ENCODE measurements at places on chromosomes 1 and 21.

DNA sequence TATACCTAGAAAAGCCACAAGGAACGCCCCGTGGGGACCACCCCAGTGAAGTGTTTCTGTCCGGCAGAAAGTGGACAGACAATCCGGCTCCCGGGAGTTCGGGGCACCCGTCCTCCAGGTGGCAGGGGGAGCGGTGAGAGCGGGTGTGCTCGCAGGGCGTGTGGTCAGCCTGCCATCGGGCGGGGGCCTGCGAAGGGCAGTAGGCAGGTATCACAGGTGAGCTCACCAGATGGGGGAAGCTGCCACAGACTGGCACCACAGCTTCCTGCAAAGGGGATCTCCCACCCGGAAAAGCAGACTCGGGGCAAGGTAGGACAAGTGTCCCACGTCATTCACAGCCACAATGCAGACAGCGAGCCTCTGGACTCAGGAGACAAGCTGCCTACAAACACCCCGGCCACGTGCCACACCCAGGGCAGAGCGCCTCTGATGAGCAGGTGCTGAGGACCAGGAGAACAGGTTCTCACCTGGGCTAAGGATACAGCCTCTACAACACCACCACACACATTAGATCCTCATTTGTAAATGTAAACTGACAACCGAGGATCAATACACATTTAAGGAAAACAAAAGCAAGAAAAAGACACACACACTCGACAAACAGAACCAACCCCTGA is 36.4 kb downstream of the VPS26C start:
- no peak for DNase-seq

GRCh38 chr1:11967028-11967547 is 13.2 kb upstream of the MFN2 start:
- DNase-seq = peak; percentile 64

- DNase-seq = no peak
Measured at GRCh38 chr1:72324451-72324850, 42.1 kb upstream of the NEGR1 start.

GRCh38 chr1:7224644-7225043 is 439.4 kb downstream of the CAMTA1 start:
- peak; percentile 84 for DNase-seq

- no peak for DNase-seq
Measured at GRCh38 chr1:119147661-119148090, 7.2 kb upstream of the WARS2 start.

DNA sequence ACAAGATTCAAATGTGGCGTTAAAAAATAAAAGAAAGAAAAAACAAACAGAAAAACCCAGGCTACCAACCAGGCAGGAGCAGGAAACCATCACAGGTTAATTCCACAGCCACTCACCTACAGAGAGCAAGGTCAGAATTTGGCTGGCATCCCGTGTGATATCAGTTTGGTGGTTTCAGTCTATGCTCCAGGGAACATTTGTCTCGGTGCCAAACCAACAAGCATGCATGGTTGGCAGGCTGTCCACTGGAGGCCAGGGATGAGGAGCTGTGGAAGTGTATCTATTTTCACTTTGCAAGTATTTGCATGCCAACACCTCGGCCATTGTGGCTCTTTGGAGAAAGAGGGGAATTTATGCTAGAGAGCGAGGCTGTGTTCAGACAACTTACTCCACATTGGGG is 53.1 kb upstream of the PROX1 start:
- DNase-seq = peak; percentile 25

GRCh38 chr1:147892216-147892615 is 10.4 kb upstream of the GJA8 start:
- no peak for DNase-seq

GRCh38 chr1:25550683-25551310 is 7.4 kb downstream of the LDLRAP1 start:
- no peak for DNase-seq

- no peak for DNase-seq
Measured at GRCh38 chr1:116806245-116806644, 52.0 kb downstream of the CD2 start.

- no peak for DNase-seq
Measured at GRCh38 chr1:228039986-228040385, 33.2 kb downstream of the WNT3A start.

- no peak for DNase-seq
Measured at GRCh38 chr1:8211883-8212579, 105.9 kb upstream of the SLC45A1 start.

GRCh38 chr1:53116933-53117600 is 25.4 kb downstream of the SLC1A7 start:
- DNase-seq = no peak

GRCh38 chr1:41799205-41799604 is 119.5 kb downstream of the HIVEP3 start:
- no peak for DNase-seq

- DNase-seq = no peak
Measured at GRCh38 chr21:25756190-25756932, 21.6 kb downstream of the GABPA start.

DNA sequence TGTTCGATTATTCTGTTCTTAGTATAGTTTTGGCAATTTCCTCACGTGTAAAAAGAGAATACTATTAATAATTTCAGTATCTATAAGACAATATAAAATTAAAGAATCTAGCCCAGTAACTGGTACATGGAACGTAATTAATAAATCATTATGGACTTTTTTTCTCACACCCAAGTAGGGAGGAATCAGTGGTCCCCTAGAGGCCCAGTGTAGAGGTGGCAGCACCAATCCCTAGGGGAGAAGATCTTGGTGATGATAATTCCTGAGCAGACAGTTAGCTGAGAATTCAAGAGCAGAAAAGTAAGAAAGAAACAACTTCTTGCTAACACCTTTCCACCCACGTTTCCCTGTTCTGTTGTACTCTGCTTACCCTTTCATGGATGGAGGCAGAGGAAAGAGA is 19.7 kb upstream of the SELE start:
- DNase-seq = no peak
